Stimulated activated CD4-positive, alpha-beta T cell treated with anti-CD3 and anti-CD28 coated beads, Interleukin-1b, Interleukin-23, amount 100 ng/mL, for 1 hour (primary cell): ENCODE measurements at places on chromosomes 11 and 22.
A peak's percentile ranks its signal among the peaks of the same experiment; 100 is the strongest.

DNA sequence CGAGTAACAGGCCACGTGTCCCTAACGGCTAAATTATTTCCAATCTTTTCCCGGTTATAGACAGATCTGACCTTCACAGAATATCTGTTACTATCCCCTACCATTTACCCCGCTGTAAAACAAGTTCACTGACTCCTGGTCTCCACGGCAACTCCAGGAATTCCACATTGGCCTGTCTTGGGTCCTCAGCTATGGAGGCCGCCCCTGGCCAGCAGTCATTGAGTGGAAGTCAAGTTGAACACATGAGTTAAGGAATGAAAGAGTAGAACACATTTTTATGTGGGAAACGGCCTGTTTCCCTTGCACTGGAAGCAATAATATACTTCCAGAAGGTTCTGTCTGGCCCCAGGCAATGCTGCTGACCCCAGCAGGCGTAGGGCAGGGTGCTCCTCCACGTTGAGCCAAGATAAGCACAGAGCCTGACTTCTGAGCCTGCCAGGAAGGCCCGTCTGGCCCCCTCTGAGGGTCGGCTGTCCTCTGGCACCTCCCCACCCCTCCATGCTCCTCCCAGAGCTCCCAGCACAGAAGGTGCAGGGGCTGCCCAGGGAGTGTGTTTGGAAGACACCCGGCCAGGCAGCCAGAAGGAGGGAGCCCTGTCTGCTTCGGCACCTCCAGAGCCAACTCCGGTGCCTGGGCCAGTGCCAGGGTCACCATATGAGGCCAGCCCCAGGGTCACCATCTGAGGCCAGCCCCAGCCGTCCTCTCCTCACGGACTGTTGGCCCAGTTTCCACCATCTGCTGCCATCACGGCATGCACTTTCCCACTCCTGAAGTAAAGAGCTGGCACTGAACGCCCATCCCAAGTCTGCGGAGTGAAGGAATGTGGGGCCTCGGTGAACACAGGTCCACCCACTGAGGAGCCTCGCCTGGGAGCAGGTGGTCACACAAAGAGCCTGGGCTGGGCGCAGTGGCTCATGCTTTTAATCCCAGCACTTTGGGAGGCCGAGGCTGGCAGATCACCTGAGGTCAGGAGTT is 813.2 kb downstream of the BRD1 start:
- no peak for DNase-seq

DNA sequence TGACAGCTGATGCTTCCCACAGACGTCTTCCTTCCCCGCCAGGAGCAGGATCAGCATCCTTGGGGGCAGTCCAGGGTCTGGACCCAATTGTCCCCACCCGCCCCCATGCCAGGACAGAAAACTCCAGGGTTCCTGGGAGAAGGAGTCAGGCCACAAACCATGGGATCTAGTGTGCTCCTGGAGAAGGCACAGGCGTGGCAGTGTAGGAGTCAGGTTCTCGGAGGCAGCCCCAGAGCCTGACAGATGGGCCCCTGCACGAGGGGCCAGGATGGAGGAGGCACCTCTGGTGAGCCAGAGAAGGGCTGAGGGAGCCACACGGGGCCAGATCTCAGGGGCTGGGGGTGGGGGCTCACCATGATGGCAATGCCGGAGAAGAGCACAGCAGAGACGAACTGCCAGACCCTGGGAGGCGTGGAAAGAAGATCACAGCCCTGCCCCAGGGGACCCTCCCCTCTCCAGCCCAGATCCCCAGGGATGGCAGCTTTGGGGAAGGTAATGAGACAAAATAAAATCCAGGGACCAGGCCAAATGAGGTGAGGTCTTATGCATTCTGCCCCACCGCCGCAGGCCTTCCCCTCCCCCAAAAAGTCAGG is 13.6 kb downstream of the TP53I11 start:
- no peak for DNase-seq

DNA sequence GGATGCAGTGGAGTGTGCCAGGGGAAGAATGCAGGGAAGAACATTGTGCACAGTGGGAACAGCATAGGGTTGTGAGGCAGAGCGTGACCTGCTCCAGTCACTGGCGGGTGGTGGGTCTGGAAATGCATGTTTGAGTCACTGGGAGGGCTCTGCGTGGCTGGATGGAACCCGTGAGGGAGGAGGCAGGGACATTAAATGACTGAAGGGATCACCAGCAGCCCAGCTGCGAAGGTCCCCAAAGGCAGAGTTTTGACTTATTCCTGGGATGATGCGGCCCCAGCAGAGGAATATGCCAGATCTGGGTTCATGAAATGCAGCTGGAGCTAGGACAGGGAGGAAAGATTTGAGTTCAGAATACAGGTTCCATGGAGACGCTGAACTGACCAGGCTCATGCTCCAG is 104.0 kb upstream of the FGF3 start:
- DNase-seq, result no peak

DNA sequence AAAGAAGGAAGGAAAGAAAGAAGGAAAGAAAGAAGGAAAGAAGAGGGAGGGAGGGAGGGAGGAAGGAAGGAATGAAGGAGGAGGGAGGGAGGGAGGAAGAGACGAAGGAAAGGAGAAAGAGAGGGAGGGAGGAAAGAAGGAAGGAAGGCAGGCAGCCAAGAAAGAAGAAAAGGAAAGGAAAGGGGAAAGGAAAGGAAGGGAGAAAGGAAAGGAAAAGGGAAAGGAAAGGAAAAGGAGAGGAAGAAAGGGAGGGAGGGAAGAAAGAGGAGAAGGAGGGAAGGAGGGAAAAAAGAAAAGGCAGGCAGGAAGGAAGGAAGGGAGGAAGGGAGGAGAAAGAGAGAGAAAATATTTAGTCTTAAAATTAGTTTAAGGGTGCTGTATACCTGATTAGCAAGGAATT is 704.1 kb downstream of the LUZP2 start:
- no peak for DNase-seq

GRCh38 chr11:105870516-105871113 is 151.4 kb downstream of the MSANTD4 start:
- DNase-seq, result no peak

DNA sequence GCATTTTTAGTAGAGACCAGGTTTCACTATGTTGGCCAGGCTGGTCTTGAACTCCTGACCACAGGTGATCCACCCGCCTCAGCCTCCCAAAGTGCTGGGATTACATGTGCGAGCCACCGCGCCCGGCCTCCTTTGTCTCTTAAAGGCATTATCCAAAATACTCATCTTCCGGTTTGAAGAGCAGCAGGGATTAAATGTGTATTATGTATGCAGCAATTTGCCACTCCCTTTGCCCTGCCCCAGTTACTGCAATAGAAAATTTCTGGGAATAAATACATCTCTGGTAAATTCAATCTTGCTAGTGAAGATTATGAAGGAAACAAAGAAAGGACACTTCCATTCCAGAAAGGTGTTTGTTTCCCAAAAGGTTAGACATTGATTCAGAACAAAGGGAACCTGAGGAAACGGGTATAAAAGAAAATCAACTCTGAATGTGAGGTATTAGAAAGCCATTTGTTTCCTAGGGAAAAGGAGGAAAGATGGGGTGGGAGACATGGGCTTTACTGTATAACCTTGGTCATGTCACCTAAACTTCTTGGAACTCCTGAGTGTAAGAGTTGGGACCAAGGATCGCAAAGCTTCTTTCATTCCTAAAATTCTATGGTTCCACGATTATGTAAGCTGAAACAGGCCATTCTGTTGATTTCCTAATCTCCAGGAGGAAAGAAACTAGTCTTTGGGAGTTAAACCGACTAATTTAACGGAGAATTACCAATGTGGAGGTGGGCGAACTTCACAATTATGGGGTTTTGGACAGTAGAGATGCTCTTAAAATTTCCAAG is 959 bp upstream of the HIPK3 start:
- no peak for DNase-seq

- no peak for DNase-seq
Observed at GRCh38 chr11:113721462-113722066, 15.5 kb upstream of the TMPRSS5 start.

DNA sequence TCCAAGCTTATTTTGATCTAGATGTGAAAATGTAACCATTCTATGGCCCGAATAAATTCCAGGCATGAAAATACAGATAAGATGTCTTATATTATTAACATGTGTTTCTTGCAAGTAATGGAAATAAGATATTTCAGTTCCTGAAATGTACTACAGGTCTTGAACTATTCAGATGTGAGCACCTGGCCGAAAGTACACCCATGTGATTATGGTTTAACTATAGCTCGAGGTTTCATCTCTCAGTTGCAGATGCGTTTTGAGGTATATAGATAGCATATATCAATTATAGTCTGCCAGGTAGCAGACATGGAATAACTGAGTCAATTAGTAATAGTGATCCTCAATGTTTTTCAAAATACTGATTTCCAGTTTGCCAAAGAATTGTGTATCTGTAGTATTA is 68.3 kb downstream of the DDIAS start:
- DNase-seq, result no peak

- DNase-seq, result no peak
Observed at GRCh38 chr22:25402501-25403283, 161.8 kb upstream of the GRK3 start.

DNA sequence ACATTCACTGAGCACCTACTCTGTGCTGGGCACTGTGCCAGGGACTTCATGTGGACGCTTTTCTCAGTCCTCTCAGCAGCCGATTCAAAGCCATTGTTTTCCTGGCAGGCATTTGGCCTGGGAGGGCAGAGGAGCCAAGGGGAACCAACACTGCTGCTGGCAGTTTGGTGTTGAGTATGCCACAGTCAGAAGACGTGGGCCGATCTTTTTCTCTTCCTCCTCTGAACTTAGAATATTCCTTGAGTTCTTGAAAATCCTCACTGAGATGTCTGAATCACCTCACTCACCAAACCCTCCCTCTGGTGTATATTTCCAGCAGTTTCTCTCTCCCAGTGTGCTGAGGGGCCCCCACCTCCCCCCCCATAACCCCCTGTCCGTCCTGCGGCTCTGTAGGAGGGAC is 114.5 kb upstream of the CRYBB3 start:
- DNase-seq, result no peak

DNA sequence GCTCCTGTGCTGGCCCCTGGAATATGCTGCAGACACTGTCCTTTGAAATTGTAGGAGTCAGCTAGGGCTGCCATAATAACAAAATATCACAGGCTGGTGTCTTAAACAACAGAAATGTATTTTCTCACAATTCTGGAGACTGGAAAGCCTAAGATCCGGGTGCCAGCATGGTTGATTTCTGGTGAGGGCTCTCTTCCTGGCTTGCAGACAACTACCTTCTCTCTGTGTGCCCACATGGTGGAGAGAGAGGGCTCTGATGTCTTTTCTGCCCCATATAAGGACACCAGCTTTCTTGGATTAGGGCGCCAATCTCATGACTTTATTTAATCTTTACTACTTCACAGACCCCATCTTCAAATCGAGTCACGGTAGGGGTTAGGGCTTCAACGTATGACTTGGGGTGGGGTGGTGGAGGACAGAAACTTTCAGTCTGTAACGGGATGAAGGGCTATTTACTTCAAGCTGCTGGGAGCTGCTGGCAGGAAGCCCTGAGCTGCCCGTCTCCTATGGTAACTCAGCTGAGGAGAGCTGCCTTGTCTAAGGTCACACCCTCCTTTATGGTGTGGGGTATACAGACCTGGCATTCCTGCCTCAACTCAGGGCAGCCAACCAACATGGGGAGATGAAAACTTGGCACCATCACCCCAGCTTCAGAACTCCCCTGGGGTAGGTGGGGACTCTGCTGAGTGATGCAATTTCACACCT is 142.9 kb upstream of the ZBED5 start:
- no peak for DNase-seq

DNA sequence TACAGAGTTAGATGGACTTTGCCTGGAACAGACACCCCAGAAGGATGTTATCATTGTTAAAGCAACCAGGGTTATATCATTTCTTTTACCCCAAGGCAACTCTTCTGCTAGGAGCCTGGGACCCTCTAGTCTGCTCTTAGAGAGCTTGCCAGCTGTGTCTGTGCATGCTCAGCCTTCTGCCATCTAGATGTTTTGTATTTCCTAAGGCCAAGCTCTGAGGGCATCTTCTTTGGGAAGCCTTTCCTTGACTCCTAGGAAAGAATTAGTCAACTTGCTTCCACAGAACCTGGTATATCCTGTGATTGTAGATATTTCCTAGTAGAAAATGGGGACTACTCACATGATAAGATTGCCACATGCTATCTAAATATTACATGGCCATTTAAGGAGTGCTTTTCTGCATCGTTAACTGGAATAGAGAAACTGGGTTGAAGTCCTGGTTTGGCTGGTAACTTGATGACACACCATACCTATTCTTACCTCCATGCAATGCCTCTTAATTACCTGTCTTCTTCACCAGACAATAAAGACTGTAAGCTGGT is 87.6 kb downstream of the STIM1 start:
- no peak for DNase-seq

DNA sequence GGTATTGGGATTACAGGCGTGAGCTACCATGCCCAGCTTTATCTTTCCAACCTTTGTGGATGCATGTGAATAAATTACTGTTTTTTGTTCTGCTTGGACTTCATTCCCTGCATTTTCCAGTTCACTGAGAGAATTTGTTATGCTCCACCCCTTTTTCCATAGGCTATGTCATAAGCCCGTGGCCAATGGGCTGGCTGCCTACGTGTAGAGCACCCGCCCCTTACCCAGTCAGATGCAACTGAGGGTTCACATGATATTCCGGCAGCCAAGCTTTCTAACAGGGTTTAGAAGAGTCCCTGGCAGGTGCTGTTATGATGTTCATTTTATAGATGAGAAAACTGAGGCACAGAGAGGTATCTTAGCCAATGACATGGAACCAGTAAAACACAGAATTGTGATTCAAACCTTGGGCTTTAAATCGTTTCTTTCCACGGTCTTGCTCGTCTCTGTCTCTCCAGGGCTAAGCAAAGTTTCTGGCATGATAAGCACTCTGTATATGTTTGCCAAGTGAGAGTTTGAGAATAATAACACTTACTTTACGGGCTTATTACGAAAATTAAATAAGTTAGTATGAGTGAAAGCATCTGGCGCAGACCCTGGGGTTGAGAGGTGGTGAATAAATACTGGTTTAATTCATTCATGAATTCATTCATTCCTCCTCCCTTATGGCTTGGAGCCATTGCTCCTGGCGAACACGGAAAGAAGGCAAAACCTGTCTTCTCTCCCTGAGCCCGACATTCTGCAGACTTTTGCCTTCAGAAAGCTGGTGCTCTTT is 42.4 kb upstream of the RASD2 start:
- no peak for DNase-seq

GRCh38 chr11:7600205-7600775 is 73.0 kb downstream of the CYB5R2 start:
- no peak for DNase-seq

DNA sequence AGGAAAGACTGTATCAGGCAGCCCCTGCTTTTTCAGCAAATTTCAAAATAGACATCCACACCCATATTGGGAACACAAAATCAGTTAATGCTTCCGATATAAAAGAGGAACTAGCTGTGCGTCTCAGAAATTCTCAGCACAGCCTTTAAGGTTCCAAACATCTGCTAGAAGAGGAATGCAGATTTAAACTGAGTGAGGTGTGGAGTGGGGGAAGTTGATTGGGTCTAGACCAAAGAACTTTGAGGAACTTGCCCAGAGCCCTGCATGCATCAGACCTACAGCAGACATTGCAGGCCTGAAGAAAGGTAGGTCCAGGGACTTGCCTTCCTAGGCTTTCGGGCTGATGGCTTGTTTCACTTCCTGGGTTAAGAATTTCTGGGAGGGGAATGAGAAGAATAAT is at the start of gene MS4A4A:
MS4A4A (plus strand) TSS at position 255 of the 400 bp plus-strand sequence; CDS start at position 265, 10 bp downstream.
- DNase-seq, result no peak

- no peak for DNase-seq
Observed at GRCh38 chr11:10415817-10416392, 39.2 kb upstream of the AMPD3 start.

GRCh38 chr11:61967924-61968757 is 707 bp upstream of the FTH1 start:
- DNase-seq, result no peak

GRCh38 chr11:111123463-111124398 is 121.8 kb upstream of the POU2AF2 start:
- DNase-seq, result peak; percentile 0
